ENCODE measurements at places on chromosomes 3 and 15.

DNA sequence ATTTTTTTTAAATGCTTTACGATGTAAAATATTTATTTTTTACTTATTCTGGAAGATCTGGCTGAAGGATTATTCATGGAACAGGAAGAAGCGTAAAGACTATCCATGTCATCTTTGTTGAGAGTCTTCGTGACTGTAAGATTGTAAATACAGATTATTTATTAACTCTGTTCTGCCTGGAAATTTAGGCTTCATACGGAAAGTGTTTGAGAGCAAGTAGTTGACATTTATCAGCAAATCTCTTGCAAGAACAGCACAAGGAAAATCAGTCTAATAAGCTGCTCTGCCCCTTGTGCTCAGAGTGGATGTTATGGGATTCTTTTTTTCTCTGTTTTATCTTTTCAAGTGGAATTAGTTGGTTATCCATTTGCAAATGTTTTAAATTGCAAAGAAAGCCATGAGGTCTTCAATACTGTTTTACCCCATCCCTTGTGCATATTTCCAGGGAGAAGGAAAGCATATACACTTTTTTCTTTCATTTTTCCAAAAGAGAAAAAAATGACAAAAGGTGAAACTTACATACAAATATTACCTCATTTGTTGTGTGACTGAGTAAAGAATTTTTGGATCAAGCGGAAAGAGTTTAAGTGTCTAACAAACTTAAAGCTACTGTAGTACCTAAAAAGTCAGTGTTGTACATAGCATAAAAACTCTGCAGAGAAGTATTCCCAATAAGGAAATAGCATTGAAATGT, 15.6 kb downstream of the THBS1 start:
- DNase-seq = no peak

DNA sequence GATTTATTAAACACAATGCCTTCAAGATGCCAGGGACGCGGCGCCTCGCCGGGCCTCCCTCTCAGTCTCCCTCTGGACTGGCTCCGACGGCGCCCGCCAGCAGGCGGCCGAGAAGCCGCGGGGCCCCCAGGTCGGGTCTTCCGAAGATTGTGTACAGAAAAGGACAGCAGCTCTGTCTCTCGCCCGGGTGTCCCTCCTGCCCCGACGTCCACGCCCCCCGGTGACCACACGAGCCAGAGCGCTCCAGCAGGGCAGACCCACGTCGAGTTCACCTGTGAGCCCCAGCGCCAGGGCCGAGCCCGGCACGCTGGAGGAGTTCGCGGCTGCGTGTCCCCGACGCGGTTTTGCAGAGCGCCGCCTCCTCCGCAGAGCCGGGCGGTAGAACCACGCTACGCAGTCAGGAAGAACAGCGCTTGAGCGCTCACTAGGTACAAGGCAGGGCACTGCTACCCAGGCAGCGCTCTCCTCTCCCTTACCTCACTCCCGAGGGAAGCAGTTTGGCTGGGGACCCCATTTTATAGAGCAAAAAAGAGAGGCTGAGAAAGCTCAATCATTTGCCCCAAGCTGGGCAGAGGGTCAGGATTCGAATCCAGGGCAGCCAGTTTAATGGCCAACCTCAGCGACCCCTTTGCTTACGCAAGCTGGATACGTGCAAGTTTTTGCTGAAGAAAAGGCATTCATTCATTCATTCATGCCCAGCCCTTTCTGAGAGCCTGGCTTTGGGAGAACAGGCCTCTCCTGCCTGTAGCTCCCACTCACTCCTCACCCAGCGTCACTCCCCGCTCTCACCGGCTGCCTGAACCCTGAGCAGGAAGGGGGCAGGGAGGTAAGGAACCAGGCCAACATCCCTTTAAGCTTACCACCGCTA, 3.0 kb upstream of the TLE3 start:
- no peak for DNase-seq

DNA sequence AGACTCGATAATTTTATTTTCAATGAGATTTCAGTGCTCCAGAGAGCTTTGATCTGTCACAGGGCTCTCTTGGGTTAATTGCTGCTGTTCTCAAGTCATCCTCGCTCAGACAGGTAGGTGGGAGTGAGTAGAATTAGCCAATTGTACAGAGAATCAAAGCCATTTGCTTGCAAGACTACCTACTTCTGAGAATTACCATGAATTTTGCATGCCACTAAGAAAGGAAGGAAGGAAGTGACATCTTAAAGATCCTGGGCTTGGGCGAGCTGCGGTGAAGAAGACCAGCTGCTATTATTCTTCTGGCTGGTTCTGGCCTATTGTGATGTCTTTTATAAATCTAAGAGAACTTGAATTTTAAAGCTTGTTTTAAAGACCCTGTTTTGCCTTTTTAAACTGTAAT, 154.1 kb upstream of the LPP start:
- DNase-seq = no peak

GRCh38 chr3:162132981-162133380, 636.4 kb downstream of the OTOL1 start:
- DNase-seq = no peak

DNA sequence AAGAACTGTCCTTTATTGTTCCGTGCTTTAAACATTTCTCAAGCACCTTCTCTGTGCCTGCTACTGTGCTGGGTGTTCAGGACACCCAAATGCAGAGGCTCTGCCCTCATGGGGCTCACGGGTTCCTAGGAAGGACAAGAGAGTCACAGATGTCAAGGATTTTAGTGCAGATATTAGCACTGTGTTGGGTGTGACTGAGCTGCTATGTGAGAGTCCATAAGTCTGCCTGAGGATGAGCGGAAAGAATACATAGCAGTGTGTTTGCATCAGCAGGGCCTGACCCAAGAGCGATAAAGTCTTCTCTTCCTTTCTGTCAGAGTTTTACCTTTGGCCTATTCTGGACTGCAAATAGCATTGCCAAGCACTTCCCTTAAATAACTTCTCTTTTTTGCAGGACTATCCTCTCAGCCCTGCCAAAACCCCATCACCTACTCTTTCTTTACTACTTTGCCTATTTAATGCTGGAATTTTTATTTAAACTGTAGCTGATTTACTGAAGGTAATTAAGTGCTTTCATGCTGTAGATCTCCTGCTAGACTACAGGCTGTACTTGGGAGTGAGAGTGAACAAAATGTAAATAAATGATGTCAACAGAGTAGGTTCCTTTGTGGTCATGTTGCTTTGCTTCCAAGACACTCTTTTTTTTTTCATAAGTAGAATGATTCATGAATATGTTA, 459.4 kb upstream of the TPRG1 start:
- DNase-seq = no peak

DNA sequence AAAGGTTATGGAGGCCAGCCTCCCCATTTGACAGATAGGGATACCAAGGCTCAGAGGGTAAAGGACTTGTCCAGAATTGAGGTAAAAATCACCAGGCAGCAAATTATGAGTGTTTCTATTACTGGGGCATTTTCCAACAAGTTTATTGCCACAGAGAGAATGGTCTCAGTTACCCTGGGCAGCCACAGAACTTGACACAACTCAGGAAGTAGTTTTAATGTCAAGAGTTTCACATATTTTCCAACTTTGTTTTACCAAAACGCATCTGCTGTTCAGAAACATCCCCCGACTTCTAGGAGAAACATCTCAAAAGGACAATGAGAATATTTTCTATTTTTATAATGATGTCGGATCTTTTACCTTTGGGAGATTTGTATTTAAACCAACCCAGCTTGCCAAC, 107.5 kb upstream of the MRPS22 start:
- DNase-seq = no peak

DNA sequence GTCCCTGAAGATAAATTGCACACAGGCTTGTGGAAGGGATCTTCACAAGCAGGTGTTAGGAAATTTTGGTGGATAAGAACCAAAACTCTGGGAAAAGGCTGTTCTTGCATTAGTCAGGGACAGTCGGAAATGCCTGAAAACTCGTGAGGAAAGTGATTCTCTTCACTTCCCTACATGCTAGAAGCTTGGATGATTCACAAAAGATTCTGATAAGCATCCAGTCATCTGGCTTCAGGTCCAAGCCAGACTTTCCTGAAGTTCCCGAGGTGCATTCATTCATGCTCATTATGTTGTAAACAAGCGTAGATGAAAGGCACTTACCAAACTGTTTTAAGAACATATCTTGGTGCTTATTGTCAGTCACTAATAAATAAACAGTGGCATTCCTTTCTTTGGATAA, 1028.7 kb downstream of the NTRK3 start:
- no peak for DNase-seq

DNA sequence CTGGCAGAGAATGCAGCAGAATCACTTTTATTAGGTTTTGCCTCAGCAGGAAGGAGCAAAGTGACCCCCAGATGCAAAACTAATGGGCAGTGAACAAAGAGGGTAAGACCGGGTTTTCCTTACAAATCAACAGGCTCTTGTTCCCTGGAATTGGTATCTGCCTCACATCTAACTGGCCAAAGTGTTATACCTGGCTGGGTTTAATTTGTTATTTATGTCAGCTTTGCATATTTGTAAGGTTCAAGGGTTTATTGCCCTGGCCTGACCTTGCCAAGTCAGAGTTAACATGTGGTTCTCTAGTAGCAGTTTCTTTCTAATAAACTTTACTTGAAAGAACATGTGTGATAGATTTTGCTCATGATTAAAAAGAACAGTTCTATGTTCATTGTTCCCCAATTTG, 431.7 kb upstream of the NR2F2 start:
- DNase-seq = no peak

DNA sequence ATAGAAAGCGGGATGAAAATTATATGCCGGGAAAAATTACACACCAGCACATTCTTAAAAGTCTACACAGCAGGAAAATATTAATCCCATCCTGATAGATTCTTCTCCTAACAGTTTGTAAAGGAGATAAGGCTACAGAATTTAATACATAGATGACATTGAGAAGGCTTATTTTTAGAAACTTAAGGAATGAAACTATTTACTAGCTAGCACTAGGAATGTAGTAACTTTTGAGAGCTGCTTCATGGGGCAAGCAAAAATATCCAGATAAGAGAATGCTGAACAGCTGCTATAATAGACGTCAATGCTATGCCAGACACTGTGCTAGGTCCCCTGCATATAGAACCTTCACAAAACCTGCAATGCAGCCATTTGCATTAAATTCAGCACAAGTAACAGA, 912.7 kb upstream of the NR2F2 start:
- no peak for DNase-seq

DNA sequence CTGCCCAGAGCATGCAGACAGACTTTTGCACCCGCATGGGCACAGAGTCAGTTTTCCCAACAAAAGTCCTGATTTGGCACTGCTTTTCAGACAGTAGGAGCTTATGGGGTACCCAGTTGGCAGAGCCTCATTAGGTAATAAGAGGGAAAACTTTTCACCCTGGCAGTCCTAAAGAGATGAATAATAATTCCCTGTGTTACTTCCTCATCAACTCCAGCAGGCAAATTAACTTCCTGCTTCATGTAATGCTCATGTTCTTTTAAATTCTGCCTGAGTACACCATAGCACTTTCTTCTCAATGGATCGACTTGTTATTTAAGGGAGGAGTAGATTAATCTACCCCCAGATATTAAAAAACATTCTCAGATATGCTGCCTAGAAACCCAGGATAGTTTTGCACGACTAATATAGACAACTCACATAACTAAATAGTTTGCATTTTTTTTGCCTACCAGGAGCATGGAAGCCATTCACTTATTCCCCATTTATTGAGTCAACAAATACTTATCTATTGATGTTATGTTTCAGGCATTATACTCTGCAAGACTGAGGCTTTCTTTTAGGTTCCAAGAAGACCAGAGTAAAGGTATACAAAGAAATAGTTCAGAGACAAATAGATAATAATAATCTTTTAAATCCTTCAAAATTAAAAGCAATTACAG, 214.5 kb downstream of the KCNMB2 start:
- no peak for DNase-seq

GRCh38 chr3:101722394-101723173, 1.8 kb upstream of the CEP97 start:
- DNase-seq = no peak

- no peak for DNase-seq
Measured at GRCh38 chr3:145767909-145768308, 393.1 kb downstream of the PLOD2 start.

- no peak for DNase-seq
Measured at GRCh38 chr3:115169808-115170207, 22.7 kb upstream of the ZBTB20 start.

DNA sequence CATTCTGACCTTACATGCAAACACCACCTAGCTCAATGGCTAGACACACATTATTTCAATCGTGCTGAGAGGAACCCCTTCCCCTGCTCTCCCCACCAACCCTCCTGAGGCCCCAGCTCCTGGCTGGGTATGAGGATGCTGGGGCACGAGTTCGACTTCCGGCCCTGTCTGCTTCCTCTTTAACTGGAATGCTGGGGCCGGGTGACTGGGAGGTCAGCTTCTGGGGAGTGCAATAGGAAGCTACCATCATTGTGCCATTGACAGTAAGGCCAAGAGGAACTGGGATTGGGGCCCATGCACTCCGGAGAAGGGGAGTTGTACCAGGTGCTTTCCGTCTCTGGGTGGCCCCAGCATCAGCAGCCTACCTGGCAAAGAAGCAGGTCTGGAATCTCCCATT, 15.6 kb upstream of the TLE3 start:
- no peak for DNase-seq

GRCh38 chr3:39344746-39345344, 15.3 kb downstream of the CCR8 start:
- DNase-seq = no peak

GRCh38 chr3:124277144-124277890, 285.4 kb upstream of the ROPN1 start:
- no peak for DNase-seq

GRCh38 chr3:102484363-102484762, 49.5 kb downstream of the ZPLD1 start:
- DNase-seq = no peak

DNA sequence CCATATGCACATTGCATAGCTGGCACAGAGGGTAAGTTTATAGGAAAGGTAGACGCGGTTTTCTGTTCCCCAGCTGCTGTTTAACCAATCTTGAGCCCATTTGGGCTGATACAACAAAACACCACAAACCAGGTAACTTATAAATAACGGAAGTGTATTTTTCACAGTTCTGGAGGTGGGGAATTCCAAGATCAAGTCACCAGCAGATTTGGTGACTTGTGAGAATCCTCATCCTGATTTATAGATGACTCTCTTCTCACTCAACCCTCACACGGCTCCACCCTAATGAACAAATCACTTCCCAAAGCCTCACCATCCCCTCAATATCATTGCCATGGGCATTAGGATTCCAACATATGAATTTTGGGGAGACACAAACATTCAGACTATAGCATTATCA, 694.4 kb upstream of the NR2F2 start:
- no peak for DNase-seq

DNA sequence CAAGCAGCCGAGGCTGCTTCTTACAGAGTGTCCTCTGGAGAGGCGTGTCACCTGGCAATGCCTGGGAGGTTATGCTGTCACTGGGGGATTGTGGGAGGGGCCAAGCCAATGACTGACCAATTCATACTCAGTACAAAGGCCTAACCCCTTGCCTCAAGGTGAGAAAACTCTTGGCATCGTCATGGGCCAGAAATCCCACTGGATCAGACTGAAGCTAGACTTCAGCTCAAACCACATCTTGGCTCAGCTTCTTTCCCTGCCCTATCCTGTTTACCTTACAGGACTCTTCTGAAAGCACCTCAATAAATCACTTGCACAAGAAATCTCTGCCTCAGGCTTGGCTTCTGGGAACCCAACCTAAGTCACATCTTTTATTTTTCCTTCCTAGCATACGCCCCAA, 9.5 kb downstream of the ANAPC13 start:
- no peak for DNase-seq

GRCh38 chr3:174907628-174908407, 48.7 kb downstream of the NAALADL2 start:
- no peak for DNase-seq

- DNase-seq = no peak
Measured at GRCh38 chr15:94387442-94387841, 156.1 kb downstream of the MCTP2 start.

Data from activated CD8-positive, alpha-beta memory T cell treated with anti-CD3 and anti-CD28 coated beads for 4 hours (primary cell).